ENCODE measurements at places on chromosomes 16 and 17.
A peak's percentile ranks its signal among the peaks of the same experiment; 100 is the strongest.

GRCh38 chr17:18978655-18979054, 25.9 kb downstream of the FAM83G start:
- no peak for DNase-seq

- DNase-seq = peak; percentile 63
Observed at GRCh38 chr17:50026837-50027171, 29.1 kb upstream of the ITGA3 start.

DNA sequence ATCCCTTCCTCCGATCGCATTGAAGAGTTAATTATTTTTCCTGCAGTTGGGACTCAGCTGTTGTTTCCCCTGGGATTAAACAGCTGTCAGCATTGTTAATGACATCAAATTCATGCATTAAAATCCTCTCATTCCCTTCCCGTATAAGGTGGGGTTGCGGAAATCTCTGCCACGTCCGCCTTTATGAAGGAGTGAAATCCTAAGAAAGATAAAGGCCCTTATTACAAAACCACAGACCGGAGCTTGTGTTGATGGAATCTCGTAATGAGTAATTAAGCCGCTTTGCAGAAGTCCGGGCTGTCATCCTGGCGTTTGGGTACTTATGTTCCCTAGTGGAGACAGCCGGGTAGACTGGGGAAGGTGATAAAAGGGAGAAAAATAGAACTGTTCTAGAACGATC, 627.6 kb downstream of the MAF start:
- no peak for DNase-seq

GRCh38 chr17:12302711-12303110, 282.0 kb downstream of the MAP2K4 start:
- no peak for DNase-seq

GRCh38 chr17:59769887-59770286, 62.4 kb downstream of the VMP1 start:
- DNase-seq = no peak

DNA sequence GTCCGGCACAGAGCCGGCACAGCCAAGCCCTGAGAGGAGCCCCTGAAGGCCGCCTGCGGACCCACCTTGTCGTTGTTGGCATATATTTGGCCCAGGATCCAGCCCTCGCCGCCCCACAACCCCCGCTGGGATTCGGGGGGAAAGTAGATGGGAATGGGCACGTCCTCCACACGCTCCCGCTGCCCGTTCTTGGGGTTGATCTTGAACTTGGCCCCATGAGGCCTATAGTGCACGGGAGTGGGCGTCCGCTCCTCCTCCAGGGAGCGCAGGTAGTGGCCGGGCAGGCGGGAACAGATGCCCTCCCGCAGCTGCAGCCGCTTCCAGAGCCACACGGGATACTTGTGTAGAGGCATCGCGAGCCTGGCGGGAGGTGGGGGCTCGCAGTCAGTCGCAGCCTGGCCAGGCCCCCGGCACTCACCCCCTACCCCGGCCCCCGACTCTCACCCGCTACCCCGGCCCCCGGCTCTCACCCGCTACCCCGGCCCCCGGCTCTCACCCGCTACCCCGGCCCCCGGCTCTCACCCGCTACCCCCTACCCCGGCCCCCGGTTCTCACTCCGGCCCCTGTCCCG, 387 bp downstream of the MRPL28 start:
- DNase-seq = no peak

DNA sequence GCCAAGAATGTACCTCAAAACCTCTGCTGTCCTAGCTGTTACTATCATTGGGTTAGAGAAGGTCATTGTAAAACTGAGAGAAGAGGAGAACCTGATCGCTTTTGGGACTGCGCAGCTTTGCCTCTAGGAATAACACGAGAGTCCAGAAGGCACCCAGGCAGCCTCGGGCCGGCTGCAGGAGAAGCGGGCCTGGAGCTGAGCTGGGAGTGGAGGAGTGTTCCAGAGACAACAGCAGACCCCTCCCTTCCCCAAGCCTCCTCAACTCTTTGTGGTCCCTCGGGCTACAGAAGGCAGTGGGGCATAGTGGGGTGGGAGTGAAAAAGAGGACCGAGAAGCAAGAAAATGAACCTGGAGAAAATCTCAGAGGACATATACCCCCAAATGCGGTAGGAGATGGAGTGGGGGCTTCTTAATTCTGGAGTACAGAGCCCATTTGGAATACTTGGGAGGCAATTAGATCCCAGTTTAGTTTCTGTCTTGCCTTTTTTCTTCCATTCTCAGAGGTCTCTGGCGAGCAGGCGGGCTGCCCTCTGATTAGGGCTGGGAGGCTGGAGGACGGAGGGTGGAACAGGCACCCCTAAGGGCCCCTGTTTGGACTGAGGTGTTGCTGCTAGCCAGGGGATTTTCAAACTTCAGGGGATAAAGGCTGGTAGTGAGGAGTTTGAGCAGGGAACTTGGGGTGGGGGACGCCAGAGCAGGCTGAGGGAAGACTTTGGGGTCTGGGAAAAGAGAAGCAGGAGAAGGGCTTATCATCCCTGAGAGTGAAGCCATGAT, 13.3 kb upstream of the HOXB2 start:
- DNase-seq = no peak

DNA sequence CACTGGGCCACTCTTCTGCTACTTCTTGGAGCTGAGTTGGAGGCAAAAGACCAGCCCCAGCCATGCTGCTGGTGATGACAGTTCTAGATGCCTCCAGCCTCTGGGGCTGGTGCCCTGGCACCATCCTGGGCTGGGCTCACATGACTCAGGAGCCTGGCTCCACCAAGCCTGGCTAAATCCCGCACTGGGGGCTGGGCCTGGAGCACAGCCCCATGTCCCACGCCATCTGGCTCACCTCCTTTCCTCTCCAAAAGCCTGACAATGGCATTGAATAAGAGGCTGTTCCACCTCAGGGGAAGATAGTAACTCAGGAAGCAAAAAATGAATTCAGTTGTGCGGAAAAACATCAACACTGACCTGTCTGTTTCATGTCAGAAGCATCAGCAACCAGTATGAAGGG, 45.1 kb upstream of the MTSS2 start:
- no peak for DNase-seq

DNA sequence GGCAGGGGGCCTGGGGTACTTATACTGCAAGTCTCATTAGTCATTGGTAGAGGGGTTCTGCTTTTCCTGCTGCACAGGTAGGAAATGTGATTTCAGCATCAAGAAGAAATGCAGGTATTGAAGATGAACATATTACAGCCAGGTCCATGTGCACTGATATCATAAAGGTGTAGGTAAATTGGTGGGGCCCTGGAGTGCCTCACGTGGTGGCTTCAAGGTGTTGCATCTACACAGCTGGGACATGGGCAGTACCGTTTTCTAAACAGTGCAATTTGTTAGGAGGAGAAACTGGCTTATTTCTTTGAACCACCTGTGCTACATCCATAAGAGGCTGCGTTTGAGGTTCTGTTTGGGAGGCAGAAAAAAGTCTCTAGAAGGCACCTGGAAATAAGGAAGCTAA, 618.1 kb upstream of the RBFOX1 start:
- DNase-seq = no peak

DNA sequence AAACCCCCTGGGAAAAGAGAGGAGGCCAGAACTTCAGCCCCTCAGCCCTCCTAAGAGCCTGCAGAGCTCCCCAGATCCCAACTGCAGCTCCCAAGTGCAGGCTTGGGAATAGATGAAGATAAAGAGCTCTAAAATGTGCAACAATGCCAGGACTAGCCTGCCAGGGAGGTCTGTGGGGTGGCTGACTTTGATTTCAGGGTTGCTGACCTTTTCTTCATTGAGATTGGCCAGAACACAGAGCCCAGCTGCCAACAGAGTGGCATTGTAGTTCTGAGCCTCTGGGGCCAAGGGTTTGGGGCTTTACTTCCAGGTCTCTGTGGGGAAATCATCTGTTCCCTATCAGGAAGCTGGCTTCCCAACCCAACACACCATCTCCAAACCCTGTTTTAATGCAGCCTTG, 120.6 kb downstream of the COPRS start:
- no peak for DNase-seq

- no peak for DNase-seq
Observed at GRCh38 chr17:66966298-66966697, 1.8 kb downstream of the CACNG4 start.

- DNase-seq = no peak
Observed at GRCh38 chr17:488993-489757, 136.6 kb upstream of the RPH3AL start.

All from NCI-H2081 (cell line).